ENCODE measurements at places on chromosomes 5 and 9. TPM values are rescaled to one million over a fixed set of nuclear protein-coding genes. Genes with fewer than 3 reads are reported as not detected.

Gene SLC6A19
- not detected for total RNA-seq

GRCh38 chr5:119966028-119966427, 336.7 kb downstream of the FAM170A start:
- H3K36me3 ChIP-seq = no peaks in the 10 kb centered on the region
- DNase-seq = no peak
- H3K4me3 ChIP-seq = no peak overlapping the region
- H3K27ac ChIP-seq = no peak overlapping the region

GRCh38 chr9:9919174-9919775, 693.5 kb downstream of the PTPRD start:
- H3K4me3 ChIP-seq = no peak overlapping the region
- H3K36me3 ChIP-seq = no peaks in the 10 kb centered on the region
- no peaks in the 10 kb centered on the region for H3K27me3 ChIP-seq
- no peaks in the 10 kb centered on the region for H3K4me1 ChIP-seq

GRCh38 chr5:79001471-79001870, 16.4 kb upstream of the ARSB start:
- no peak for DNase-seq
- H3K36me3 ChIP-seq = no peaks in the 10 kb centered on the region
- peak overlapping the region; percentile 61 for H3K27ac ChIP-seq

DNA sequence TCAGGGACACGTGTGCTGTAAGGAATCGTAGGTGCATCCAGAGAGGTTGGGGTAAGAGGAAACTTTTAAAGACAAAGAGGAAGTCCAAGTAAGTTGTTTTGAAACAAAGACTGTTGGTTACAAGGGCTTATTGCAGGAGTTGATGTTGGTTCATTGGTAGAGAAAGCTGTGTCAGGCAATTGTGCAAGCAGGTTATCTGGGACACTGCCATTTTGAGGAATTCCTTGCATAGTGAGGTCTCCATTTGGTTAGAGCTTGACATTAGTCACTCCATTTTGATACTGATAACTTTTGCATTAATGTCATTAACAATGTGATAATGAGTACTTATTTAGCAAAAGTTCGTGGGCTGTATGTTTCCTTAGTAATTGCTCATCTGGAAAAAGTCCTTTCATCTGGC, 24.9 kb downstream of the CNOT6 start:
- H3K4me3 ChIP-seq = no peak overlapping the region
- H3K4me1 ChIP-seq = peaks cover 41% of the 10 kb centered on the region
- no peak overlapping the region for H3K27ac ChIP-seq
- H3K36me3 ChIP-seq = peaks cover 11% of the 10 kb centered on the region
- no peaks in the 10 kb centered on the region for H3K27me3 ChIP-seq
- peak; percentile 23 for DNase-seq

- no peak overlapping the region for H3K27ac ChIP-seq
- H3K4me1 ChIP-seq = no peaks in the 10 kb centered on the region
- DNase-seq = no peak
- H3K27me3 ChIP-seq = peaks cover 4% of the 10 kb centered on the region
Observed at GRCh38 chr9:90141723-90142122, 500.9 kb downstream of the DIRAS2 start.

DNA sequence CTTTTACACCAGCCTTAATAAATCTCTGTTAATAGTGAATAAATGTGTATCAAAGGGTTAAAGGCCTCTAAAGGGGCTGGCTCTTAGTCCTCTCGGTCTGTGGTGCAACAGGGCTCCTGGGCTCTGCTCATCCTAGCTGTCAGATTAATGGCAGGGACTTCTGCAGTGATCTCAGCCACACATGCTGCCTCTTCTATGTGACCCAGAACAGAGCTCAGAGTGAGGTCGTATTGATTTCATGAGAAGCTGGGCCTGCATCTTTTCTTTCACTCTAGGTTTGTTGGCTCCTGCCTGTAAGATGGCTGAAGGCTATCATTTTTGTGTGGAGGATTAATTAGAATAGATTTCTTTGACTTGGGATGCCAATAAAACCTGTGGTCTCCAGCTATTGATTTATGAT, 165.0 kb upstream of the GLRA1 start:
- H3K4me3 ChIP-seq = no peak overlapping the region
- H3K27me3 ChIP-seq = no peaks in the 10 kb centered on the region
- H3K27ac ChIP-seq = no peak overlapping the region
- DNase-seq = no peak
- H3K36me3 ChIP-seq = no peaks in the 10 kb centered on the region

DNA sequence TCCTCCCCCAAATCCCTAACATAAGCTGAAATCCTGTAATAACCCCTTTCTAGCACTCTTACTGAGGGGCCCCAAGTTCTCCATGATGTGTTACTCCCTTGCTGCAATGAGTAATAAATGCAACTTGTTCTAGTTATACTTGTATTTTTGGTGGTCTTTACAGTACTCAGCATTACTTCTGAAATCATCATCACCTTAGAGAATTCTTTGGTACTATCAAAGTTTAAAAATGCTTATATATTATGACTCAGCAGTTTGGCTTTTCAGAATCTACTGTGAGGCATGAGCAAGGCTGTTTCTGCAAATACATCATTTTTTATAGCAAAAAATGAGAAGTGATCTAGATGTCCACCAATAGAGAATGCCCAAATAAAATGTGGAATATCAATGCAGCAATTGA, 20.7 kb upstream of the ROPN1L start:
- peak overlapping the region; percentile 83 for H3K27ac ChIP-seq
- no peaks in the 10 kb centered on the region for H3K27me3 ChIP-seq
- H3K36me3 ChIP-seq = peaks cover 59% of the 10 kb centered on the region
- peaks cover 36% of the 10 kb centered on the region for H3K4me1 ChIP-seq
- peak; percentile 27 for DNase-seq

DNA sequence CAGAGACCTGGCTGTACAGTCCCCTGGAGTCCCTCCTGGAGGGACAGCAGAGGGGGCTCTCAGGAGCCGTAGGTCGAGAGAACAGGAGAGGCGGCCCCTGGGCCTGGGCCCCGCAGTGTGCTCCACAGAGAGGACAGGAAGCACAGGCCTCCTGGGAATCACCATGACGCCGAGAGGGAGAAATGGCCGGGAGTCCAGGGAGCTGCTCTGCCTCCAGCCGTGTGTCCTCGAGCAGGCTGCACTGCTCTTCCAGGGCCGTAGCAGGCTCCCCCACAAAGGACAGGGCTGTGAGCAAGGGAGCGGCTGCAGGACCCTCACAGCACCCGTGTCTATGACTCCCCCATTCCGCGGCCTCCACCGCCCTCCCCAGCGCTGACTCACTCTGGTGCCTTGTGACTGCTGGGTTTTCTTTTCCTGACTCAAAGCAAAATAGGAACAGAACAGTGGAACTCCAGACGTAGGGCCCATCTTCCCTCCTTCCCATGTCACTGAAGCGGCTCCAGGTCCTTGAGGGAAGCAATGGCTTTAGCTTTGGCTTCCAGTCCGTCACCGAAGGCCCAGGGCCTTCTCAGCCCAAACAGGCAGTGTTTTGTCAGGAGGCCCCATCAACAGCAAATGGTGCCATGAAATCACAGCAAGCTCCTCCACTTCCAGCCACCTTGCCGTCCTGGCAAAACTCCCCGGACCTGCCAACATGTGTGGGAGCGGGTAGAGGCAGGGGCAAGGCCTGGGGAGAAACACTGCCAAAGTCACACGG, 114.2 kb downstream of the LHFPL2 start:
- H3K36me3 ChIP-seq = no peaks in the 10 kb centered on the region
- peak overlapping the region; percentile 31 for H3K4me3 ChIP-seq
- H3K4me1 ChIP-seq = peaks cover 49% of the 10 kb centered on the region
- peaks cover 2% of the 10 kb centered on the region for H3K27me3 ChIP-seq

Gene CCL27
- total RNA-seq = not detected

- H3K27ac ChIP-seq = no peak overlapping the region
- H3K36me3 ChIP-seq = no peaks in the 10 kb centered on the region
- no peaks in the 10 kb centered on the region for H3K27me3 ChIP-seq
- H3K4me1 ChIP-seq = peaks cover 6% of the 10 kb centered on the region
- DNase-seq = peak; percentile 14
- H3K4me3 ChIP-seq = no peak overlapping the region
Observed at GRCh38 chr5:36569491-36569890, 36.9 kb upstream of the SLC1A3 start.

- no peak for DNase-seq
- no peak overlapping the region for H3K4me3 ChIP-seq
- peaks cover 20% of the 10 kb centered on the region for H3K27me3 ChIP-seq
- no peaks in the 10 kb centered on the region for H3K36me3 ChIP-seq
- no peak overlapping the region for H3K27ac ChIP-seq
- H3K4me1 ChIP-seq = peaks cover 13% of the 10 kb centered on the region
Observed at GRCh38 chr5:168157141-168157540, 134.3 kb upstream of the WWC1 start.

Gene PCDHGC5
- total RNA-seq = 2.6 TPM

Gene HAVCR1
- total RNA-seq = not detected

Gene FOXD4L5
- 0.09 TPM for total RNA-seq

GRCh38 chr5:111478266-111478665, 34.1 kb downstream of the STARD4 start:
- no peaks in the 10 kb centered on the region for H3K36me3 ChIP-seq
- no peak overlapping the region for H3K4me3 ChIP-seq
- no peak overlapping the region for H3K27ac ChIP-seq
- no peaks in the 10 kb centered on the region for H3K4me1 ChIP-seq

Gene NR2F1
- total RNA-seq = 27.5 TPM

DNA sequence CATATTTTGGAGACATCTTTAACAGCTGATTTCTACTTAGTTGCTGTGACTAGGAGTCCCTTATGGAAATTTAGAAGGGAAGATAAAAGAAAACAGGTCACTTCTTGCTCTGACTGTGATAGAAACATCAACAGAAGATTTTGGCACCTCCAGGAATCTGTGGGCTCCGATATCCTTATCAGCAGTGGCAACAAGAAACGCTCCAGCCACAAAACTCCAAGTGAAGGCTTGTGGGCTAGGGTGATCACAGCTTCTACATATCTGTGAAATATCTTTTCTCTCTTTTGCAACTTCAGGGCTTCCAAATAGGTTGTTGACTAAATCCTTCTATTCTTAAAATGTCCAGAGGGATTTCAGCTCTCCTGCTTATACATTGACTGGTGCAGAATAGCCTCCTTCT, 1625.5 kb upstream of the CDH6 start:
- H3K27me3 ChIP-seq = no peaks in the 10 kb centered on the region
- H3K4me1 ChIP-seq = no peaks in the 10 kb centered on the region
- no peaks in the 10 kb centered on the region for H3K36me3 ChIP-seq
- H3K27ac ChIP-seq = no peak overlapping the region

DNA sequence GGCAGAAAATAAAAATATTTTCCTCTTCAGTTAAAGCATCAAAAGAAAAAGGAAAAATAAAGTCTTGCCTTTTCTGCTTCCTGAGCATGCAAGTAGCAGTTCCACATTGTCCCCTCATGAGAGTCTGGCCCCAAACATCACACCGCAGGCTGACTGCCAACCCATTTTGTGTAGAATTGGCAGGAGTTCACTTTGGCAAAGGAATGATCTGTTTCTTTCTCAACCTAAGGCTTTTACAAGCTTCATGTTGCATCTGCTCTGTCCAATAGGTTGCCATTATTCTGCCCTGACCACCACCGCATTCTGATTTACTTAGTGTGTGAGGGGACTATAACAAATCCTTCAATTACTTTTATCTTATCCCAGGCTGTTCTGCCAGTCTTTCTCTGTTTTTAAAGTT, 249.5 kb downstream of the ISL1 start:
- no peaks in the 10 kb centered on the region for H3K27me3 ChIP-seq
- DNase-seq = no peak
- H3K27ac ChIP-seq = no peak overlapping the region
- no peaks in the 10 kb centered on the region for H3K4me1 ChIP-seq

GRCh38 chr5:96778409-96778808, 29.3 kb downstream of the ERAP1 start:
- H3K4me1 ChIP-seq = peaks cover 28% of the 10 kb centered on the region
- peaks cover 61% of the 10 kb centered on the region for H3K36me3 ChIP-seq
- H3K27me3 ChIP-seq = no peaks in the 10 kb centered on the region
- DNase-seq = no peak
- no peak overlapping the region for H3K27ac ChIP-seq
- H3K4me3 ChIP-seq = no peak overlapping the region

DNA sequence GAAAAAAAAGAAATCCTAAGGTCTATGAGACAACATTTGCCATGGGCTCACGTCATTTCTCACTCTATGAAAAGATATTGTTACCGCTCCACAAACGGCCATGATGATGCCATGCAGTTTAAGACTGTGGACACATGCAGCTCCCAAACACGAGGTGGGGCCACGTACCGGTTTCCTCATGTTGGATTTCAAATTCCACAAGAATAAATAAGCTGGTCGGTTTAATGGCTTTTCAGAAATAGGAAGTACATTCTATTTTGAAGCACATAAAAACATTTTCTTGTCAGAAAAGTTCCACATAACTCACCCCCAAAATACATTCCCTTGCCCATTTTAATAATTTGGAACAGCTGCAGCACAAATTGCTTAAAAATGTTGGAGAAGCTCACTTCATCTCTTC, 130.6 kb downstream of the MYO10 start:
- no peak overlapping the region for H3K4me3 ChIP-seq
- H3K27me3 ChIP-seq = peaks cover 5% of the 10 kb centered on the region
- peak overlapping the region; percentile 62 for H3K27ac ChIP-seq
- H3K4me1 ChIP-seq = peaks cover 80% of the 10 kb centered on the region
- no peak for DNase-seq

DNA sequence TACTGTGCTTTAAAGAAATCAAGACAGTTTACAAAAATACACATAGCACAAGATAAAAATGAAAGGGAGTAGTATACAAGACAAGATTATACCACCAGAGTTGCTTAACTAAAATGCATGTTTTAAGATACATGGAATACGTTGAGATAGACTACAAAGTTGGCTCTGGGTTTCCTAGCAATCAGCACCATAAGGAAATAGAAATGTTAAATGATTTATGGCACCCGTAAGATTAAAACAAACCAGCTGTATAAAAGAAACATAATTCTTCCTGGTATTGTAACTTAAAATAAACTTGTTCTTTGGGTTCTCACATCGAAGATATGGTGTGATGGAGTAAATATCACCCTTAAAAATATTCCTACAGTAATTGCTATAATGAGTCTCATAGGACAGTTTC, 9.9 kb upstream of the CSNK1G3 start:
- no peak overlapping the region for H3K4me3 ChIP-seq
- DNase-seq = no peak
- no peak overlapping the region for H3K27ac ChIP-seq
- no peaks in the 10 kb centered on the region for H3K36me3 ChIP-seq
- peaks cover 5% of the 10 kb centered on the region for H3K27me3 ChIP-seq

GRCh38 chr5:94715768-94716167, 97.3 kb downstream of the SLF1 start:
- H3K36me3 ChIP-seq = no peaks in the 10 kb centered on the region
- no peaks in the 10 kb centered on the region for H3K27me3 ChIP-seq
- H3K27ac ChIP-seq = no peak overlapping the region
- no peak for DNase-seq
- H3K4me1 ChIP-seq = peaks cover 7% of the 10 kb centered on the region

GRCh38 chr5:131167615-131168014, 2.6 kb upstream of the HINT1 start:
- no peak for DNase-seq
- H3K36me3 ChIP-seq = peaks cover 9% of the 10 kb centered on the region

DNA sequence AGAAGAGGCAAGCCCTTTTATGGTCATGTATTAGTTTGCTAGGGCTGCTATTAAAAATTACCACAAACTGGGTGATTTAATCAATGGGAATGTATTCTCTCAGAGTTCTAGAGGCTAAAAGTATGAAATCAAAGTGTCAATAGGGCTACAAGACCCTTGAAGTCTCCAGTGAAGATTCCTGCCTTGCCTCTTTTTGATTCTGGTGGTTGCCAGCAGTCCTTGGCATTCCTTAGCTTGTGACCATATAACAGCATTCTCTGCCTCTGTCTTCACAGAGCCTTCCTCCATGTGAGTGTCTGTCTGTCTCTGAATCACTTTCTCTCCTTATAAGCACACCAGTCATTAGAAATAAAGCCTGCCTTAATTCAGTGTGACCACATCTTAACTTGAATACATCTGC, 282.7 kb downstream of the KCNN2 start:
- no peak overlapping the region for H3K4me3 ChIP-seq
- H3K36me3 ChIP-seq = no peaks in the 10 kb centered on the region
- DNase-seq = no peak
- H3K4me1 ChIP-seq = no peaks in the 10 kb centered on the region
- H3K27ac ChIP-seq = no peak overlapping the region
- H3K27me3 ChIP-seq = no peaks in the 10 kb centered on the region

All from HFFc6 (cell line).